ENCODE measurements at places on chromosomes 7 and 10.
A peak's percentile ranks its signal among the peaks of the same experiment; 100 is the strongest.

DNA sequence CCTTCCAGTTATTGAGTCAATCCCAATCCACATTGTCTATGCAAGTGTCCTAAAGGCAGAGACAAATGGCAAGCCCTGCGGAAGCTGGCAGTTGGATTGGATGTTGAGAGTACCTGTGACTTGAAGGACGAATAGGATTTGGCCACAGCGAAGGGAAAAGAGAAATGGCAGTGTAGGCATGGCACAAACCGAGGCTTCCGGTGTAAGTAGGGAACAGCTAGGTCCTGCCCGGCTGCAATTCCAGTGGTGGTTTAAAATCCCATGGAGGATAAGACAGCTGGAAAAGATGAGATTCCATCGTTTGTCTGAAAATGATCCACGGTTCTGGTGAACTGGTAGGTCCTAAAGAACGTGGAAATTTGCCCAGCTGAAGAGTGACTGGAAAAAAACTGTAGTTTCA, 296.2 kb downstream of the TCERG1L start:
- DNase-seq = no peak

DNA sequence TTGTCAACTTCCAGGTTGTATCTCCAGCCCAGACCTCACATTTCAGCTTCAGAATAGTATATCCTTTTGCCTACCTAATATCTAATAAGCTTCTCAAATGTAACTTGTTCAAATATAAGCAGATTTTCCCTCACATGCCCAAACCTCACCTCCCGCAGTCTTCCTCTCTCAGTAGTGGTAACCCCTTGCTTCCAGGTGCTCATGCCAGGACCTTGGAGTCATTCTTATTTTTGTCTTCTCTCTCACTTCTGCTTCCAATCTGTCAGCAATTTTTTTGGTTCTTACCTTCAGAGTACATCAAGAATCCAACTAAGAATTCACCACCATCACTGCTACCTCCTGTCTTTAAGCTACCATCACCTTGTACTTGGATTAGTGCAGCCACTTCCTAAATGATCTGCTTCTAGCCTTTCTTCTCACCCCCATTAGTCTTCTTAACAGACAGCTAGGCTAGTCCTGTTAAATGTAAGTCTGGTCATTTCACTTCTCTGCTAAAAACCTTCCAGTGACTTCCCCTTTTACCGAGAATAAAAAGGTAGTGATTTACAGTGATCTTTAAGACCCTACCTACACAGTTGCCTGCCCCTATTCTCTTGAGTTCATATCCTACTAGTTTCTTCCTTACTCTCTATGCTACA, 14.0 kb downstream of the ANKIB1 start:
- DNase-seq = no peak

DNA sequence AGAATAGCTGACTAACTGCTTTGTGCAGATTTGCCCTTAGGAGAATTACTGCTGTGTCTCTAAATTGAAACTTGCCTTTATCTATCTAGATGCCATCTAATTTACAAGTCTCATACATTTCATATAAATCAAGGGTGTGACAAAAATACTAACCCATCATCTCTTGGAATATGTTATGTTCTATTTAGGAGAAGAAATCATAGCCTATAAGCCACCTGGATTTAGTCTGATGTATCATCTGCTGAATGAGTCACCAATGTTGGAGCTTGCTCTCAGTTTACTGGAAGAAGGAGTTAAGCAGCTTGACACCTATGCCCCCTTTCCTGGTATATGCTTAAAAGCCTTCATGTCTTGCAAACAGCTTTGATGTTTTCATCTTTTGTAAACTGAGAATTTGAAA, 43.5 kb downstream of the NUP205 start:
- no peak for DNase-seq

DNA sequence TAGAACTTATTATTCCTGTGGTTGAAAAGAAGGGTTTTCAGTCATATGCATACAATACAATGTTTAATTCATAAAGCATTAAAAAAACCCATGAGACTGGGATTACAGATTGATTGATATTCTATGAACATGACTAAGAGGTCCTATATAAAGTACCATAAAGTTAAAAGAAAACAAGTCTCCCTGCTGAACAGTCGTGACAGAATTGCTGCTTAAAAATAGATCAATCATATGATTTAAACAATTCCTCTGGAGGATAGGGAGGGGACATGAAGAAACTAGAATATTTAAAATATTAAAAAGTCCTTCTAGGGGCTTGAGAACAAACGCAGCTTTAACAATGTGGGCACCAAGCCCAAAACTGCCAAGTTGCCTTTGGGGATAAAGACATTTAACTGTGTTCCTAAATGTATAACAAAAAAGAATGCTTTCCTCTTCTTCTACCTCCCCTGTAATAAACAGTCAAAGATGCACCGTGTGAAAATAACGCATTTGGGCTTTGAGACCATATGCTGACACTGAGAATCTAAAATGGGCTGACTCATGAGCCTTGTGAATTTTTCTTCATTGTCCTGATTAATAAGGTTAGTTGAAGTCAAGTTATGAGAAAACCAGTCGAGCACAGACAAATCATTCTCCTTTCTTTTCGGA, 25.8 kb downstream of the TWIST1 start:
- no peak for DNase-seq

DNA sequence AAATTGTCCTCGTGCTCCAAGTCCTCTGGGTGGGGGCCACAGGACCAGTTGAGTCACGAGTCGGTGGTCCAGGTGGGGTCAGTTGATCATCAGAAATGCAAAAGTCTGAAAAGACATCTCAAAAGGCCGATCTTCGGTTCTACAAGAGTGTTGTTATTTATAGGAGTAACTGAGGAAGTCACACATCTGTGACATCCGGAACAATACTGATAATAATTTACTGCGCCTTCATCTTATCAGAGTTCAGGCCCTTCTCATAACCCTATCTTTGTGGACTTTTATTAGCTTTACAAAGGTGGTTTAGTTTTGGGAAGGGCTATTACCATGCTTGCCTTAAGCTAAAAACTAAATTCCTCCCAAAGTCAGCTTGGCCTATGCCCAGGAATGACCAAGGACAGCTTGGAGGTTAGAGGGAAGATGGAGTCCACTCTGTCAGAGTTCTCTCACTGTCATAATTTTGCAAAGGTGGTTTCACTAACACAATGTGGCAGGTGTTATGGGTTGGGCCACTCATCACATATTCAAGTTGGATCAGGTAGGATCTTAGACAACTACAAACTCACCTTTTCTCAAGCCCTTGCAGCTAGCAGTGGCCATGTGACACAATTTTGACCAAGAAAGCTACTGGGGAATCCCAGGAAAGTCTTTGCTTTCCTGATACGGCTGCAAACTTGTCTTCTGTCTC, 54.7 kb upstream of the CHST3 start:
- no peak for DNase-seq

DNA sequence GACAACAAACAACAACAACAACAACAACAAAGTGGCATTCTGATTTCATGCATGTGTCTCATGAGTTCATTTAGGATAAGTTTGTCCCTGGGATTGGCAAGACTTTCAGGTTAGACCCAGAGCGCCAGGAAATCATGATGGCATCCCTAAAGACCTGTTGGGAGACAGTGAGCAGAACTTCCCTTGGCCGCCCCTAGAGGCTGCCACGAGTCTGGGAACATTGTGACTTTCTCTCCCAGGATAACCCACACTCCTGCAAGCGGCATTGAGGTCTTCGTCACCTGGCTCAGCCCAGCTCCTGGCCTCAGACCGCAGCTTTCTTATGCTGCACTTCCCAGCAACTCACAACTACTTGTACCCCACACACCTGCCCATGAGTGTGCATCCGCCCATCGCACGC, 80.5 kb upstream of the RNF32 start:
- no peak for DNase-seq

DNA sequence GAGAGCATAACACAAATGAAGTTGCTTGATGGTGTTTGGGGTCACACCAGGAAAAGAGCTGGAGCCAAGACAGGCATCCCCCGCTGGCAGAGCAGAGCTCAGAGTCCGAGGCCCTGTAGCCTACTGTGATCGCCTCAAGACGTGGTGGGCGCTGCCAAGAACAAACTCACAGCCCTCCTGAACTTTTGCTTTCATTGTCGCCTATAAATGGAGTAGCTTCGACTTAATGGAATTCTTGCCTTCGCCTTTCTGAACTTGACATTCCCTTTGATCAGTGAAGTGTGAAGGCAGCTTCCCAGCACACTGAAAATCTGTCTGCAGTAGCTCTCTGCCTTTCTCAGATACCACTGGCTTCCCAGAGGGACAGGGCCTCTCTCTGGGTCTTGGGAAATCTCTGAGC, 21.3 kb downstream of the CPXM2 start:
- DNase-seq = no peak

- DNase-seq = no peak
Measured at GRCh38 chr10:128540128-128540762, 414.0 kb upstream of the MKI67 start.

DNA sequence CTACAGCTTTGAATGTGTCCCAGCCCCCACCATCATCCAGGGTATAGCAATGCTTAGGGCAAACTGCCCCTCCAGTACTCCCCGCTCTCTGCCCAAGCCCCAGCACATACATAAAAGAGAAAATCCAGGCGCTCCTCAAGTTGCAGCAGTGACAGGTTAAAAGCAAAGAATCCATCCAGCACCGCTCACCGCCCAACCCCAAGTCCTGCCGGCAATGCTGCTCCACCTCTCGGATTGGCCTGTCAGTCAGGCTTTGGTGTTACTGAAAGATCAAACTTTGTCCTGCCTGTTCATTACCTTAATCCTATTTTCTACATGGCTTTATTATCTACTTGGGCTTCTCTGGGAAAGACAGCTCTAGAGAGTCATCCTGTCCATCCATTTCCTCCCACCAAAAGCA, 31.9 kb downstream of the DPCD start:
- DNase-seq = no peak

DNA sequence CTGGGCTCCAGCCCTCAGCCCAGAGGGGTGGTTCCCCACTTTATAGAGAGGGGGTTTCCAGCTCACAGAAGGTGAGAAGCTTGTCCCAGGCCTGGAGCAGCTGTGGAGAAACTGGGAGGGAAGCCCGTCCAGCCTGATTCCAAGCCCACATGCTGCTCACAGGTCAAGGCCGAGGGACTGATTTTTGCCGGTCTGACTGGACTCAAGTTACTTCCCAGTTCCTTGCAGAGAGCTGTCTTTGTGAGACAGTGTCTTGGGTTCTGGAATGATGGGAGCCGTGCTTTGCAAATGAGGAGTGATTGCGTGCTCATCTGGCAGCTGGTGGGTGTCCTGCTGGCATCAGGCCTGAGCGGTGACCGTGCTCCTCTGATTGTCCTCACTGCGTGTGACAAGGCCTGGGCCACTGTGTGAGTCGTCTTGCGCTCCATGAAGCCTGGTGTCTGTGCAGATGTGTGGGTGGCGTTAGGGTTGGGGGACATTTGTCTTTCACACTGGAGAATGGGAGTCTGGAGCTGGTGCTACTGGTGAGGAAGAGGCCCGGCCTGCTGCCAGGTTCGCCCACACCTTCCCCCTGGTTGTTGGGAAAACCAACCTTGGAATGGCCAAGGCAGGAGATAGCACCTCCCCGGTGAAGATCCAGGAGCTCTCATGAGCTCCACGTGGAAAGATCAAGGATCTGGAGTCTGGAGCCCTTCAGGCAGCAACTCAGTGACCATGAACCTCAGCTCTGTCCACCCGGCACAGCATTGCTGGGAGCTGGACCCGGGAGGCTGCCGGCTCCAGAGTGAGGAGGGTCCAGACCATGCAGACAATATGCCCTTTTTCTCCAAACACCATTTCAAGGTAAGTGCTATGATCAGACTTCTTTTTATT, 129.6 kb downstream of the SMURF1 start:
- no peak for DNase-seq

GRCh38 chr10:13681095-13681494, 94.3 kb downstream of the PRPF18 start:
- DNase-seq = no peak

DNA sequence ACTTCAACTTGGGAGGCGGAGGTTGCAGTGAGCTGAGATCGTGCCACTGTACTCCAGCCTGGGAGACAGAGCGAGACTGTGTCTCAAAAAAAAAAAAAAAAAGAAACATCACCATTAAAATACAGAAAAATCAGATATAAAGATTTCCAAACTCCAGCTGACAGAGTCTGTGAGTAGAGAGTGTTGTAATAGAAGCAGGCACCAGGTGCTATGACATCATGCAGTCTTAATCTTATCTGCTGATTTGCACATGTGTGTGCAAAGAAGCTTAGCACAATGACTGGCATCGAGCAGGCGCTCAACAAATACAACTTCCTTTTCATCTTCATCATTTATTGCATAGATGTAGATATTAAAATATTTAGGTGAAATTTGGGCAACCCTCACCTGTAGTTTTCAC, 92.2 kb downstream of the PRKCQ start:
- DNase-seq = peak; percentile 27

- no peak for DNase-seq
Measured at GRCh38 chr10:89814278-89814677, 112.9 kb downstream of the KIF20B start.

DNA sequence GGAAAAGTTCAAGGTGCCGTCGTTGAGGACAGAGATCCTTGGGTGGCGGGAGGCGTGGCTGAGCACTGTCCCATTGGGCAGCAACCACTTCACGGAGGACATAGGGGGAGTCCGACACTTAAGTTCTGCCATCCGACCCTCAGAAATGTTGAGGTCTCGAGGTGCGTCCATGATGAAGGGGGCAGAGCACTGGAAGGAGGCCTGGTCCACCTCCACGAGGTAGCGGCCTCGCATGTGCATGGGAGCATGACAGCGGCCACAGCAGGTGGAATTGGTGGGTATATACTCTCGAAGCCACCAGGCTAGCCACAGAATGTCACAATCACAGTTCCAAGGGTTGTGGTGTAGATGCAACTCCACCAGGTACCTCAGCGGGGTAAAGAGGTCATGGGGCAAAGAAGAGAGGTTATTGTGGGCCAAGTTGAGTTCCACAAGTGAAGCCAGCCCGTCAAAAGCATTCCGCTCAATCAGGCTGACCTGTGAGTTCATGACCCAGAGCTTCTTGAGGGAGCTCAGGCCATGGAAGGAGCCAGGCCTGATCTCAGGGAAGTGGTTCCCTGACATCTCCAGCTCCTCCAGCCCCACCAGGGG, 1.7 kb downstream of the LRRC4 start:
- DNase-seq = no peak

DNA sequence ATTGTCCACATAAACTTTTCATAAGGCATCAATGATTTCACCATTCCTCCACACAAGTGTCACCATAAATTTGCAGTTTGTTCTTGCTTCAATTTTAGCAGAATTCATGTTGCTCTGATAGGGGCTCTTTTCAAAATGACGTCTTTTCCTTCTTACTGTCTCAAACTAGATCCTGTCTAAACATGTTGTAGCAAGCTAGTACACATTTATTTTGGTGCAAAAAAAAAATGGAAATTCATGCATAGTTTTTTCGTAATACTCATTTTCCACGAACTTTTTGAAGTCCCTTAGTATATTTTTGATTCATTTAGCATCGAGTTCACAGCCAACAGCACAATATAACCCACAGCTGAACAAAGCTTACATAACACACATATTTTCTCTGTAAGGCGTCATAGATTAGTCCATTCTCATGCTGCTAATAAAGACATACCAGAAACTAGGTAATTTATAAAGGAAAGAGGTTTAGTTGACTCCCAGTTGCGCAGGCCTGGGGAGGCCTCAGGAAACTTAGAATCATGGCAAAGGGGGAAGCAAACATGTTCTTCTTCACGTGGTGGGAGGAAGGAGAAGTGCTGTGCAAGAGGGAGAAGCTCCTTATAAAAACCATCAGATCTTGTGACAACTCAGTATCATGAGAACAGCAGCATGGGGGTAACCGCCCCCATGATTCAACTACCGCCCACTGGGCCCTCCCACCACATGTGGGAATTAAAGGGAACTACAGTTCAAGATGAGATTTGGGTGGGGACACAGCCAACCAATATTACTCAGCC, 301.5 kb downstream of the CCDC3 start:
- DNase-seq = peak; percentile 54

- DNase-seq = no peak
Measured at GRCh38 chr10:70784016-70784415, 1.2 kb downstream of the TBATA start.

GRCh38 chr10:22816298-22816653, 101.9 kb upstream of the PIP4K2A start:
- DNase-seq = peak; percentile 84

Measured in OCI-M1 (cell line).